ENCODE measurements at places on chromosomes 12 and 14.

GRCh38 chr12:9760699-9761418 lies at the start of gene CD69:
Gene CD69, minus strand, starts transcription at chr12:9760901. Its CDS starts 81 bp downstream, at chr12:9760820.
- no peak for DNase-seq

- DNase-seq: no peak
Observed at GRCh38 chr12:85836197-85837090, at the start of gene RASSF9. Gene RASSF9, minus strand, starts transcription at chr12:85836409. Its CDS starts 208 bp downstream, at chr12:85836201.

- DNase-seq: no peak
Observed at GRCh38 chr14:60485598-60486251, at the start of gene C14orf39. Gene C14orf39, minus strand, starts transcription at chr14:60486063. Its CDS starts 985 bp downstream, at chr14:60485078.

DNA sequence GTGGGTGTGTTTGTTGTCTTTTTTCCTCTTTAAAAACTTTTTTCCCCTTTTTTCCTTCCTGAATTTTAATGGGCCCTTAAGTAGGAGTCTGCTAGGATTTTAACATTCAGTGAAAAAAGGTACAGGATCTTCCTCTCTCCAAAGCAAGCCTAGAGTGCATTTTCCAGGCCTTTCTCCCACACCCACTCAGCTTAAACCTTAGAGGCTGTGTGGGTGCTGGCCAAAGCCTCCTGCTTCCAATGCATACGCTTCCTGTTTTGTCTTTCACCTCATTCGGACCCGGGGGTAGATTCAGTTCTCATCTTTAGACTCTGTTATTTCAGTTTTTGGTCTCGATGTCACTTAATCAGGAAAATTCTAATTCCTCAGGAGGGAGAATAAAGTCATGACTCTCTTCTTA lies 51.2 kb downstream of the TMEM30B start:
- DNase-seq: no peak

- no peak for DNase-seq
Observed at GRCh38 chr14:66233591-66233990, 252.6 kb upstream of the CCDC196 start.

GRCh38 chr12:3196488-3196887 lies 119.3 kb downstream of the TSPAN9 start:
- no peak for DNase-seq

- DNase-seq: no peak
Observed at GRCh38 chr12:110266381-110266960, 14.6 kb upstream of the ATP2A2 start.

Measured in non-pigmented ciliary epithelial cell (primary cell).